T47D (cell line): ENCODE measurements at places on chromosomes 12 and 14.

DNA sequence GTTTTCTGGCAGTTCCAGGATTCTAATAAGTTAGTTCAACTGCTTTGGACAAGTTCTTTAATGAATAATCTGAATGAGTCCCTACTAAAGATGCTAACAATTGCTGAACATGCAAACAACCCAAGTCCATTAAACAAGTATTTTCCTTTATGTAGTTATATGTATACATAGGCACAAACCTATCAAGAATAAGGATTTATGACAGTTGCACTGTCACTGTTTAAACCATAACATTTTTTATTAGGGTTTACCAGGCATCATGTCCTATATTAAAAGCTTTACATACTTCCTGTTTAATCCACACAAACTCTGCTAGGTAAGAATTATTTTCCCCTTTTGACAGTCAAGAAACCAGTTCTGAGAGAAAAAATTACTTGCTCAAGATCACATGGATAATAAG lies 31.9 kb upstream of the COCH start:
- no peak for DNase-seq

DNA sequence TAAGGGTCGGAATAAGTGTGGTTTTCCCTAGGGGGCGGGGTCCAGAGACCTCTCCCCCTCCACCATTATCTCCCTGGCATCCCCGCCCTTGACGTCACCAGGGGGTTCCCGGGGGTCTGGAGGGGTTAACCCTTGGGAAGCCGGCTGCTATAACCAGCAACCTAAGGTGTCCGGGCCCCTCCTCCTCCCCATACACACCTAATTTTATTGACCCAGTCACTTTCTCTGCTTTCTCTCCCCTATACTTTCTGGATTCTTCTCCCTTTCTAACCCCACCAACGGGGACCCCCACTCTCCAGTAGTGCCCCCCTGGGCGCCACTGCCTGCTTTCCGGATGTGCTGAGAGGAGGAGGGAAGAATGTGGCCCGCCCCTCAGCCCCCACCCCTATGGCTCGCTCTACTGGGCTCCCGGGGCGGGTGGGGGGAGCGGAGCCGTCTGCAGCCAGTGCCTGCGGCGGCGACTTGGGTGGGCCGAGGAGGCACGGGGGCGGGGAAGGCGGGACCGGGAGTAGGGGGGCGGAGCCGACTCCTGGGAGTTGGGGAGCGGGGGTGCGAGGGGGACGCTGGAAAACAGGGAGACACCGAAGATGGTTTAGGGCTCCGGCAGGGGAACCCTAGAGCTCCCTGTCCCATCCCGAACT lies 1.8 kb downstream of the GLI1 start:
- no peak for DNase-seq

- no peak for DNase-seq
Observed at GRCh38 chr12:13028825-13029570, 15.2 kb upstream of the FAM234B start.

DNA sequence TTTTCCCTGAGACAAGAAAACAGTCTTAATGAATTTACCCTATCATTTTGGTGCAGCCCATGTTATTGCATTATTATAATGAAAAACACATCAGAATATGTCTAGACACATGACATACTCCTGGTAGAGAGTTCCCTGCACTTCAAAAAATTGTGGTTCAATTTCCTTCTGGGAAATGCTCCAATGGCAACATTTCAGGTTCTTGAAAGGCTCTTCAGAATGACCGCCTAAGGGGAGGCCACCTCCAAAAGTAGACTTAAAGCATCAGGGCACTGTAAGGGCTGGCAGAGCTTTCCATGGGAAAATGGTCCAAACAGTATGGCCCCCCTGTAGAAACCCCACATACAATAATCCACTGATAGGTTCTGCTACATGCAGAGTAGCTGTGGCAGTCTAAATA lies 110.7 kb downstream of the SLC25A21 start:
- no peak for DNase-seq

- no peak for DNase-seq
Observed at GRCh38 chr12:68070957-68071356, 81.7 kb downstream of the IFNG-AS1 start.

GRCh38 chr12:46627686-46628085 lies 198.1 kb downstream of the SLC38A4 start:
- DNase-seq: no peak

DNA sequence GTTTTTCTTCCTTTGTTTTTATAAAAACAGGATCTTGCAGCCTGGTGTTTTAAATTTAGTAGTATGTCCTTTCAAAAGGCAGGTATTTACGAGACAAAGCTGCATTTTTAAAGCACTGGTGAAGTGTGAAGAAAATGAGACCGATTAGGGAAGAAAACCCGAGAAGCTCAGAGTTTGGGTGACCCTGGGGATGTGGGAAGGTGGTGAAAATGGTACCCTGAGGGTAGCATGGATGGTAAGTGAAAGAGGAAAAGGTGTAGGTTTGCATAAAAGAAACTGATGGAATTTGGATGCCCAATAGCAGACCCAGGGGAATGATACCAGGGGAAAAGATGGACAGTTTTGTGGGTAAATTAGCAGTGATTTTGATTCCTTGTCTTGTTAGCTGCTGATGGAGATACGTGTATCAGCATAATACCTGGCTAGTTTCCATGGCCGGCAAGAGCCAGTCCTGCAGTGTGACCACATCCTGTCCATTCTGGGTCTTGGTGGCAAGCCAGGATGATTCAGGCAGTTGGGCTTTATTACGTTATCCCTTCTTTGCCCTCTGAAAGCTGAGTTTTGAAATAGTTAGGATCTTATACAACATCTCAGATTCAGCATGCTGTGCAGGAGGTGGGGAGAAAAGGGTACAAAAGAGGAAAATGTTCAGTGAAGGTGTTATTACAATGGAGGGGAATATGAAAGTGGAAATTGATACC lies 8.9 kb downstream of the BICD1 start:
- DNase-seq: no peak
